ENCODE measurements at places on chromosomes 1 and 21.

- no peak for DNase-seq
Measured at GRCh38 chr1:175735144-175735543, 8.3 kb downstream of the TNR start.

DNA sequence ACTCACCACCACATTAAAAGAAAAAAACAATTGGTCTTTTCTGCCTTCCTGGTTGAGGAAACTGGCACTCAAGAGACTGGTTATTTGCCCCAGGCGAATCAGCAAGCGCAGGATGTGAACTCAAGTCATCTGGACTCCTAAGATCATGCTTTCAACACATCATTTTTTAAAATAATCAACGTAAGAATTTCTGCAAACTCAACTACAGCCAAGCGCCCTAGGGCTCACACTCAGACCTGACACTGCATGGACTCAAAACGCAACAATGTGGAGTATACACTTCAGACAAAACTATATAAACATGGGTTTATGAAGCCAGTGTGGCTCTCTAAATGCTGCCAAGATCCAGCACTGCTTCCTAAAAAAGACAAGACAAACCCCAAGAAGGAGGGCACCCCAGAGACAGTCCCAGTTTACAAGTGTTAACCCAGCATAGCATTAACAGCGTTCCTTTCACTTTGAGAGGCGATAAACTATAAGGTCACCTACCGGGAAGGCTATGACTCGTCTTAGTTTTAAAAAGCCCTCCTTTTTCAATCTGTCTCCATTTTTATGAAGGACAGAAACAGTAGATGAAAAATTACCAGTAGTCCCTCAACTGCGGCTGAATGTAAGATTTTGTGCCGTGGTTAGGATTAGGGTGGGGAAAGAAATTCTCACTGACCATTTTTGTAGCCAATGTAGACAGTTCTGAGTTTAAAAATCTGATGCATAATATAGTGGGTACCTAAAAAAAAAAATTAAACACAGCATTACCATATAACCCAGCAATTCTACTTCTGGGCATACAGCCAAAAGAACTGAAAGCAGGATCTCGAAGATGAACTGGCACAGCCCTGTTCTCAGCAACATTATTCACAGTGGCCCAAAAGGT lies 54.8 kb downstream of the SIPA1L2 start:
- no peak for DNase-seq

GRCh38 chr1:173529106-173529505 lies 52.0 kb downstream of the PRDX6 start:
- DNase-seq: no peak

DNA sequence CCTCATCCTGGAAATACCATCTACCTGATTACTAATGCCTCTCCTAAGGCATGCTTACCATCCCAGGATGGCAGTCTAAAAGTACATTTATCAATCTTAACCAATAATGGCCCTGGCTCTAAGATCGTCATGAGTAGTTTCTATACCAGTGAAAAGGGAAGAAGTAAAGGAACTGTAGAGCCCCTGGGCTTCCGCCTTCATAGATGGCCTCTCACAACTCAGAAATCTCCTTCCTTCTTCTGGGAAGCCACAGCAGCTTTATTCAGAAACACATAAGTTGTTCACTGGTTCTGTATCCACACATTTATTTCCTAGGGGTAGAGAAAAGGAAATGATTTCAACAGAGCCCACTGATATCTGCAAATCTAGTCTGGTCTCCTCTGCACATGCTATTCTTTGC lies 41.0 kb upstream of the CD5L start:
- DNase-seq: no peak

- no peak for DNase-seq
Measured at GRCh38 chr1:228039986-228040385, 33.2 kb downstream of the WNT3A start.

- no peak for DNase-seq
Measured at GRCh38 chr1:206744683-206745082, 25.9 kb upstream of the IL19 start.

DNA sequence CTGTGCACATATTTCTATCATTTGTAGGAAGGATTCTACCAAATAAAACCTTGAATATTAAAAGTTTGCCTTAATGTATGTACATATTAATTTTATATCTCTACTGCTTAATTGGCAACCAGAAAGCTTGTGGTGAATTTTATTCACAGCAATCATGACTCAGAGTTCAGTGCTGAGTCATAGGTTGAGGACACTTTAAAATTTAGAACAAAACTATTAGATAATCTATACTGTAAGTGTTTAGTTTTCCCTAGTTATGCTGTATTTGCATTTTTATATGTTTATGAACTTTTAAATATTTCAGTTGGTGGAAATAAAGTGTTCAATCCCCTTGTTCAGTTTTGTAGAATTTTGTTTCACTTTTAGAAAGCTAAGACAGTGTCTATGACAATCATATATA lies 841.5 kb downstream of the KCNT2 start:
- no peak for DNase-seq

DNA sequence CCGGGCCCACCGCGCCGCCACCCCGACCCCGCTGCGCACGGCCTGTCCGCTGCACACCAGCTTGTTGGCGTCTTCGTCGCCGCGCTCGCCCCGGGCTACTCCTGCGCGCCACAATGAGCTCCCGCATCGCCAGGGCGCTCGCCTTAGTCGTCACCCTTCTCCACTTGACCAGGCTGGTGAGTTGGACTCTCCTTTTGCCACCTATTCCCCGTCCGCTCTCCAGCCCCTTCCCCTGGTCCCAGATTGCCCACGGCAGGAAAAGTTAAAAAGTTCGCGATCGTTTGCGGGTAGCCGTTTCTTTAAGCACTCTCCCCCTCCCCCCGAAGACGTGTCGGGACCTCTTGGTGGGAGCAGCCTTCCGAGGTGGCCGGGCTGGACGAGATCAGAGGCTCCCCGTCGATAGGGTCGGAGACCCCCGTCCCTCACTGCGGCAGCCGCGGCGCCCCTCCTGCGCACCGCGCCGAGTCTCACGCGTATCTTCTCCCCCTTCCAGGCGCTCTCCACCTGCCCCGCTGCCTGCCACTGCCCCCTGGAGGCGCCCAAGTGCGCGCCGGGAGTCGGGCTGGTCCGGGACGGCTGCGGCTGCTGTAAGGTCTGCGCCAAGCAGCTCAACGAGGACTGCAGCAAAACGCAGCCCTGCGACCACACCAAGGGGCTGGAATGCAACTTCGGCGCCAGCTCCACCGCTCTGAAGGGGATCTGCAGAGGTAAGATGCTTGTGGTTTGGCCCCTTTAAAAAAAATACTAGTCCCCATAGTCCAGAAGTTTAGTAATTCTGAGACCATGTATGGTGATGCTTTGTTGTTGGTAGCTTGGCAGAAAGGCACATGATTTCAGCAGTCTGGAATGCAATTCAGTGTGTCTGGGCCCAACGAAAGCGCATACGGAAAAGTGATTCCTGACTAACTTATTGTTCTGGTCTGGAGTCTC lies 576 bp downstream of the CCN1 start:
- peak; percentile 66 for DNase-seq

- DNase-seq: peak; percentile 58
Measured at GRCh38 chr1:16612332-16613172, 812 bp downstream of the NBPF1 start.

GRCh38 chr1:59276439-59276851 lies 20.4 kb upstream of the FGGY start:
- no peak for DNase-seq

DNA sequence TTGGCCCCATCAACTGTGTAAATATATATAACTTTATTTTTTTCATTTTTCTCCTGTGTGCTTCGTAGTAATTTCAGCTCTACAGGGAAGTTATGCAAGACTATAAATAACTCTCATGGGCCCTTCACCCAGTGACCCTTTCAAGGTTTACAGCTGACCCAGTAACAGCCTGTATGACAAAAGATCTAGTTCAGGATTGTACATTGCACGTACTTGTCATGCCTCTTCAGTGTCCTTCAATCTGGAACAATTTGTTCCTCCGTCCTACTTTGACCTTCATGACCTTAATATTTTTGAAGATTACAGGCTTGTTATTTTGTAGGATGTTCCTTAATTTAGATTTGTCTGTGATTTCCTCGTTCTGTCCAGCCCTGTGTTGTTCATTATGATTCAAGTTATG lies 40.5 kb downstream of the BRINP2 start:
- no peak for DNase-seq

GRCh38 chr1:94772845-94773244 lies 47.3 kb upstream of the SLC44A3 start:
- DNase-seq: no peak

DNA sequence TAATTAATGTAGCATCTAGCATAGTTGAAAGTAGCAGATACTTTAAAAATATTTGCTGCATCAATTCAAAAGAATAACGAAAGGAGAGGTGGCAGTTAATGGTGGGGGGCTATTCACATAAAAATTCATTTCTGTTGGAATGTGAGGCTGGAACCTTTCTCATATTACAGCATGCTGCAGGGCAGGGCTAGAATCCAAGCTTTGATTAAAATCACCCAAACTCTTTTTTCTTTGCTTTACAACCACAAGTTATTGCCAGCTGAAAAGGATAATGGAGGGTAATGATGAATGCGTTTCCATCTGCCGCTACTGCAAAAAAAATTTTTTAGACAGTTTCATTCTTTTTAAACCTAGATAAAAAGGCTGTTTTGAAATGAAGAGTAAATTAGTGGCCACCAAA lies 9.8 kb downstream of the DISP1 start:
- DNase-seq: no peak

DNA sequence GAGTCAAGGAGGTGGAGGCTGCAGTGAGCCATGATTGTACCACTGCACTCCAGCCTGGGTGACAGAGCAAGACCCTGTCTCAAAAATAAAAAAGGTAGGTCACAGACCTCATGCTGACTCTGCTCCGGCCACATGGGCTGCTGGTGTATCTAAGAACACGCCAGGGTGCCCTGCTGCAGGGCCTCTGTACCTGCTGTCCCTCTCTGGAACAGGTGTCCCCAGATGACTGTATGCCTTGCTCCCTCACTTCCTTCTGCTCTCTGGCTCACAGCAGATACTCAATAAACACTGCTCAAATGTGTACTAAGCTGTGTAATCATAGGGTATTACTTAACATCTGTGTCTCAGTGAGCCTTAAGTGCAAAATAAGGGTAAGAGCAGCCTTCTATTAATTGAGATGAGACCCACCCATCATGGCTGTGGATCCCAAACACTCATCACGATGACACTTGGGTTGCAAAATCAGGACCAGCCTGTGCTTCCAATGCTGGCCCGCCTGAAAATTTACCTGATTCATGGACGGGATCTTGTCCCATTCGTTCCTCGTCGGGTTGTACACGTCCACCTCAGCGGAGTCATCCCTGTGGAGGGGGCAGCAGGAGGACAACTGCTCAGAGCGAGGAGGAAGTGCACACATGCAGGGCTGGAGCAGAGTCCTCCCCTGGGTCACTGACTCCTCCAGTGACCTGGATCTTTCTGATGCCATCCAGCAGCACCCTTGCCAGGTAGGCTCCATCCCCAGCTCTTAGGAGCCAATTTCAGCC lies 7.5 kb downstream of the KLHL21 start:
- no peak for DNase-seq

- DNase-seq: no peak
Measured at GRCh38 chr1:183577897-183578465, 12.3 kb downstream of the NCF2 start.

- peak; percentile 23 for DNase-seq
Measured at GRCh38 chr1:12031039-12031980, 12.0 kb downstream of the MIIP start.

DNA sequence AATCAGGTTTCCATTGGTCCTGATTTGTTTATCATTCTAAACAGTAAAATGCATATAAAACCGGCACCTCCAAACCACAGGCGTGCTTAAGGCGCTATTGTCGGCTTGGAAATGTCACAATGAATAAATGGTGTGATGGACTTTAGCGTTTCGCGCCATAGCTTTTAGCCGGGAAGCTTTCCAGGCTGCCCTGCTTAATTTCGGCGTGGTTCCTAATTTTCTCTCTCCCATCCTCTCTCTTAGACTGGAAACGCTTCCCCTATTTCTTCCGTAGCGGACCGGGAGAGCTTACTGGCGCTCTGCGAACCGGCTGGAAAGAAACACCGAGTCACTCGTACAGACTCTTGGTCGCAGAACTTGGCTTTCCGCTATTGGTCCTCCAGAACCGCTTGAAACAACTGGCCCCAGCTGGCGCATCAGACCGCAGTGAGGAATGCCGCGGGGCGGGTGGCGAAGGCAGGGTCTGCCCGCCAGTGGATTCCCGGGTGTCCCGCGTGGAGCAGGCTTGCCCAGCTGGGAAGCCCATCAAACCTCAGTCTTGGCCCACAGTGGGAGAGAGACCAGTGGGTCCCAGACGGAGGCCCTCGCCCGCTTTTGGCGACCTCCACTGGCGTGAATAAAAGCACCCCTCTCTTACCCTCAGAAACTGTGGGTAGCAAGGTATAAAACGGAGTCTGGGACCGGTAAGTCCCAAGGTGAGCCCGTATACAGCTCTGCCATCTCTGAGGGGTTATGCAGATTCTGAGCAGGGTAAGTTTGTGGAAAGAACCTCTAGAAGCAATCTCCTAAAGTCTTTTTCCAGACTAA lies 4.0 kb upstream of the LHX8 start:
- no peak for DNase-seq

DNA sequence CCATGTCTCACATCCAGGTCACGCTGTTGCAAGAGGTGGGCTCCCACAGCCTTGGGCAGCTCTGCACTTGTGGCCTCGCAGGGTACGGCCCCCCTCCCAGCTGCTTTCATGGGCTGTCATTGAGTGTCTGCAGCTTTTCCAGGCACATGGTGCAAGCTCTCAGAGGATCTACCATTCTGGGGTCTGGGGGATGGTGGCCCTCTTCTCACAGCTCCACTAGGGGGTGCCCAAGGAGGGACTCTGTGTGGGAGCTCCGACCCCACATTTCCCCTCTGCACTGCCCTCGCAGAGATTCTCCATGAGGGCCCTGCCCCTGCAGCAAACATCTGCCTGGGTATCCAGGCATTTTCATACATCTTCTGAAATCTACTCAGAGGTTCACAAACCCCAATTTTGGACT lies 219.4 kb downstream of the LRRC7 start:
- DNase-seq: no peak

- DNase-seq: peak; percentile 16
Measured at GRCh38 chr1:162561616-162562469, at the start of gene UAP1. UAP1 (plus strand) TSS chr1:162561722; CDS start chr1:162566069, 4,347 bp downstream.

DNA sequence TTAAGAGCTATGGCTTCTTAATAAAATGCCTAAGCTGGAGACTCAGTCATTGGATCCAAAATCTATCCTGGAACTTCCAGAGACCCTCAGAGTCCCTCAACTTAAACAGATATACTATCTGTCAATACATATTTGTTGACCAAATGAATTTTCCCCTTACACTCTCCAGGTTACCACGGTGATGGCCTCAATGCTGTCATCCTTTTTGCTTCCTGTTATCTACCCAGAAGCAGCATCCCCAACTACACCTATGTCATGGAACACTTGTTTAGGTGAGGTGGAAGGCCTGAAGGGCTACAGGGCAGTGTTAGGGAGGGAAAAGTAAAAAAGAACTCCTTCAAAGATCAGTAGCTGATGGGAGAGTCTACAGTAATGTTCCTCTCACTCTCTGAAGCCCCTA lies 4.4 kb upstream of the C1orf56 start:
- DNase-seq: no peak

Data from neural crest cell (in vitro differentiated cells).